ENCODE measurements at places on chromosomes 16 and 17. TPM values are rescaled to one million over a fixed set of nuclear protein-coding genes. Genes with fewer than 3 reads are reported as not detected.

- DNase-seq: no peak
- H3K27me3 ChIP-seq: peaks cover 7% of the 10 kb centered on the region
- H3K4me1 ChIP-seq: no peaks in the 10 kb centered on the region
- no peak overlapping the region for H3K4me3 ChIP-seq
Observed at GRCh38 chr17:5662409-5663085, 78.2 kb upstream of the NLRP1 start.

DNA sequence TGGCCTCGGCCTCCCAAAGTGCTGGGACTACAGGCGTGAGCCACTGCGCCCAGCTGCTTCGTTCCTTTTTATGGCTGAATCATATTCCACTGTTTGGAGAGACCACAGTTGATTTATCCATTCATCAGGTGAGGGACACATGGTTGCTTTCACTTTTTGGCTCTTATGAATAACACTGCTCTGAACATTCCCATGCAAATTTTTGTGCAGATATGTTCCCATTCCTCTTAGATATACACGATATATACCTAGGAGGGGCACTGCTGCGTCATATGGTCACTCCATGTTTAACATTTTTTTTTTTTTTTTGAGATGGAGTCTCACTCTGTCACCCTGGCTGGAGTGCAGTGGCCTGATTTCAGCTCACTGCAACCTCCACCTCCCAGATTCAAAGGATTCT is 13.9 kb upstream of the GLIS2 start:
- H3K27me3 ChIP-seq: no peaks in the 10 kb centered on the region
- peaks cover 19% of the 10 kb centered on the region for H3K4me1 ChIP-seq
- DNase-seq: no peak
- H3K36me3 ChIP-seq: peaks cover 9% of the 10 kb centered on the region
- H3K27ac ChIP-seq: no peak overlapping the region

DNA sequence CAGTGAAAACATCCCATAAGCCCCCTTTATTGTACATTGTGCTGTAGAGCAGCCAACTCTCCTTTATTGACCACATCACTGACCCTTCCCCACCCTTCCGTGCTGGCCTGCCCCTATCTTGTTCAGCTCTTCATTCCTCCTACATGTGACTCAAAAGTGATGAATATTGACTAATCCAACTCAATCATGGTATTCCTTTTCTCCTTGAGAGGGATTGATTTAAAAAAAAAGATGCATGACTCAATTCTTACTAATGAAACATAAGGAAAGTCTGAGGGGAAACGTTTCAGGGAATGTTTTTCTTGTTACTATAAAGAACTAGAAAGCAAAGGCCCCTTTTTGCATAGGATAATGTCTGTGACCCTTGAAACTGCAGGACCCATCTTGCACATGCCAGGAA is 125.2 kb upstream of the SOX9 start:
- H3K27ac ChIP-seq: no peak overlapping the region
- H3K4me1 ChIP-seq: no peaks in the 10 kb centered on the region
- no peaks in the 10 kb centered on the region for H3K36me3 ChIP-seq
- DNase-seq: no peak

DNA sequence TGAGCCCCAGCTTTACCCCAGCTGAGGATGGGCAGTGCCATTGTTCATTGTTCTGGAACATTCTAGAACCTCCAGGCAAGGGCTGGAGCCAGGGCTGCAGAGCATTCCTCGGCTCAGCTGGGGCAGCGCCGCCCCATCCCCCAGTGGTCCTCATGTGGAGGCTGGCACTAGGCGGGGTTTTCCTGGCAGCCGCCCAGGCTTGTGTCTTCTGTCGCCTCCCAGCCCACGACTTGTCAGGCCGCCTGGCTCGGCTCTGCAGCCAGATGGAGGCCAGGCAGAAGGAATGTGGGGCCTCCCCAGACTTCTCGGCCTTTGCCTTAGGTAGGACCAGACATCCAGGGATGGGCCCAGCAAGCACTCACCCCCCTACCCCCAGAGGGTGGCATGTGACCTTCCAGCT is at the start of gene TMEM95:
Gene TMEM95 (plus strand): TSS at position 104 of the 400 bp plus-strand sequence. CDS start 49 bp downstream, at position 153.
- peaks cover 34% of the 10 kb centered on the region for H3K4me1 ChIP-seq
- H3K27me3 ChIP-seq: no peaks in the 10 kb centered on the region
- no peak within 1 kb of the TSS for H3K27ac ChIP-seq
- DNase-seq: no peak

DNA sequence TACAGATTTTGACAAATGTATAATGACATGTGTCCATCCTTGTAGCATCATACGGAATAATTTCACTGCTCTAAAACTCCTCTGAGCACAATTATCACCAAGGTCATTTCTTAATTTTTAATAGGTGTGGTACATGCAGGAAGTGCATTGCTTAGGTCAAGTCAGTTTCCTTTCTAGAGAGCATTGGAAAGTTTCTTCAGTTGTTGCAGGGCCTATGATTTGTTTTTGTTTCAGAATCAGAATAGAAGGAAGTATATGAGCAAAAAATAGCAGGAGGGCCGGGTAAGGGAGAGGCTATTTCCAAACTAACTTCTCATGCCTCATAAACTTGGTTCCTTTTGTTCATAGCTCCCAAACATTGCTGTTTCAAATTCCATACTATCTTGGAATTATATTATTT is 24.0 kb upstream of the SLFN5 start:
- peak overlapping the region; percentile 57 for H3K4me3 ChIP-seq
- H3K27ac ChIP-seq: peak overlapping the region; percentile 82
- peaks cover 64% of the 10 kb centered on the region for H3K4me1 ChIP-seq
- no peak for DNase-seq
- H3K27me3 ChIP-seq: no peaks in the 10 kb centered on the region

The RHBDL1 gene
- 0.82 TPM for total RNA-seq

The MAF gene
- total RNA-seq: 360 TPM

All from activated CD4-positive, alpha-beta memory T cell treated with anti-CD3 and anti-CD28 coated beads for 36 hours (primary cell).